ENCODE measurements at places on chromosomes 1 and 21.
A peak's percentile ranks its signal among the peaks of the same experiment; 100 is the strongest.

GRCh38 chr1:2979191-2980072 is 41.8 kb upstream of the ACTRT2 start:
- no peak for DNase-seq

DNA sequence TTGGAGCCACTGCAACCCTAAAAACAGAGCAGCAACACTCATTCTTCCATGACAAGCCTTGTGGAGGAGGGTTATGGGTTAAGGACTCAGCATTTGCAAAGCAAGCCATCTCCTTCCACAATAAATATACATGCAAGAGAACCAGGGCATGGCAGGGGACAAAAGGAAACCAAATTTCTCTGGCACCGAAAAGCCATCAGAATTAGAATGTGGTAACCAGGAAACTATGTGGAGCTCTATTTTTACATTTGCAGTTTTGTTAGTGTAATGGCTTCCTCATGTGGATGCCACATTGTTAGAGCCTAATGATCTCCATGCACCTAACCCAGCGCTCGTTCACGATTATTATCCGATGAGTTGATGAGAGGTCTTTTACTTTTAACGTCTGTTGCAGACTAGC is 91.7 kb downstream of the NAV1 start:
- DNase-seq: no peak

GRCh38 chr1:1678581-1679380 is 13.8 kb downstream of the SLC35E2B start:
- DNase-seq: peak; percentile 29

DNA sequence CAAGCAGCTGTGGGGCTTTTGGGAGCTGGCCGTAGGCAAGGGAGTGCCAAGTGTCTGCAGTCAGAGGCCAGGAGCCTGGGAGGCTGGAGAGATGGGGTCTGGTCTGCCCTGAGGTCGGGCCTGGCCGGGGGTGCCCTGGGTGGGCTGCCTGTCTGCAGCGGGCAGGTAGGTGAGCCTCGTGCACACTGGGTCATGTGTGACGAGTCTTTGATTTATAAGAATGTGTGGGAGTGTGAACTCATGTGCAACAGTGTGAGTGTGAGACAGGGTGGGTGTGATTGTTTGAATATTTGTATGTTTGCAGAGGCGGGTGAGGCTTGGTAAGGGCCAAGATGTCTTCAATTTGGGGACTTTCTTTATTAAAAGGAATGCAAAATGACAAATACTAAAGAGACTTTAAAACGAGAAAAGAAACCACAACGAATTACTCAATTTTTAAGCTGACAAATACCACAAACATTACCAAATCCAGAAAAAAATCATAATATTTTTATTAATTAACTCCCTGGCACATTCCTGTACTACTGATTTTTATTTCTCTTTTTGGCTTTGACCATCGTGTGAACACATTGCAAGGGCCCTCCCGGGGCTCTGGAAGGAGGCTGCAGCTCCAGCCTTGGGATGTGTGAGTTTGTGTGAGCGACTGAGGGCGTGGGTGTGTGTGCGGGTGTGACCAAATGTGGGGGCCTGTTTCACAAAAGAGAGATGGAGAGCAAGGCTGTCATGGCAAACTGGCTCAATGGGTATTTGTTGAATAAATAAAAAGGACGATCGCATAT is 110.3 kb upstream of the WNT4 start:
- no peak for DNase-seq
